Stimulated activated CD8-positive, alpha-beta memory T cell treated with anti-CD3 and anti-CD28 coated beads, Interleukin-4, amount 100 ng/mL, for 1 hour (primary cell): ENCODE measurements at places on chromosomes 5 and 9.

GRCh38 chr9:115250621-115251032 is 132.7 kb upstream of the TNC start:
- DNase-seq = no peak

DNA sequence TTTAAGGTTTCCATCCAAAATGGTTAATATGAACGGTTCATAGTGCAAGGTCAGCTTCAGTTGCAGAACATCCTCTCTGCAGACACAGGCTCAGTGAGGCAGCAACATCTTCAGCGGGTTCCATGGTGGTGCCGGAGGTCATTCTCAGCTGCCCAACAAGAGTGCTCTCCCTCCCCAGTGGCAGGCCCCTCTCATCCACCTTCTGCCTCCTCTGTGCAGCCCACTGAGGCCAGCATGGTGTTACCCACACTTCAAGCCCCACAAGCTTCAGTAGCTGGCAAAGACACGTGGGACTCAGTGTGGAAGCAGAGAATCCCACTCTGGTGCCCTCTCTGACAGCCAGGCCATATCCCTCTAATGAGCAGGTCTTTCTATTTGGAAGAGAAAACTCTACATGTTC is 4.1 kb upstream of the ARSI start:
- DNase-seq = no peak

- no peak for DNase-seq
Observed at GRCh38 chr5:97499605-97500004, 316.6 kb upstream of the RIOK2 start.

DNA sequence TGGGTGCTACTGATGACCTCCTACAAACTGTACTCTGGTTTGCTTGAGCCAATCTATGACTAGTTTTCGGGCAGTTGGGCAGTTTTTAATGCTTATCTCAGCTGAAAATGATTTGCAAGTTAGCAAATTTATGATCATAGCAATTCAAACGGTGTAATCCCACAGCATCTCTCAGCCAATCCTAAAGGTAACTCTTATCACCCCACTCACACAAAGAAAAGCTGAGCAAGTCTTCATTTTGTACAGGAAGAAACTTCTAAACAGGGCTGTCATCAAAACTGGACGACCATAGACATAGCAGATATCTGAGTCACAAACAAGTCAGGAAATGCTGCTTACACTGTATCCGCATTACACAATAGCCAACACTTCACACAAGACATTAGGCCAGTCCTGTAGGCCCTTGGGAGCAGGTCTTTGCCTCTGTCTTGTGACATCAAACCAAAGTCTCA is 2.6 kb upstream of the ENC1 start:
- no peak for DNase-seq

- no peak for DNase-seq
Observed at GRCh38 chr5:67085616-67086015, 111.0 kb downstream of the CD180 start.

- no peak for DNase-seq
Observed at GRCh38 chr5:52988335-52989024, 672 bp upstream of the ITGA2 start.

- DNase-seq = no peak
Observed at GRCh38 chr9:13616491-13617035, 337.1 kb upstream of the MPDZ start.

DNA sequence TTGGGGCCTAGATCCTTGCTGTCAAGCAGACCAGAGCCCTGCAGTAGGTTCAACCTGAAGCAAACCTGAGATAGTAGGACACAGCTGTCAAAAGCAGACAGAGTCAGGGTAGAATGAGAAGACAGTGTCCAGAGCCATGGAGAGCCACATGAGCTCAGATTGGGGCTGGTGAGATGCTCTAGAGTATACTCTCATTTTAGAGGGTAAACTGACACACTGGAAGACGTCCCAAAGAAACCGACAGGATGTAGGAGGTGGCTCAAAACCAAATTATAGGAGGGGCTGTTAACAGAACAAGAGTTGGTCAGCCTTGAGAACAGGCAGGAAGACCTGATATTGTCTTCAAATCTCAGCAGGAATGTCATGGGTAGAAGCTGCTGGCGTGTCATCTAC is 11.5 kb downstream of the CCDC69 start:
- DNase-seq = no peak

- DNase-seq = no peak
Observed at GRCh38 chr5:103669615-103670014, 107.0 kb upstream of the NUDT12 start.
